ENCODE measurements at places on chromosomes 13 and 19.

- H3K36me3 ChIP-seq: peaks cover 22% of the 10 kb centered on the region
- H3K27me3 ChIP-seq: no peaks in the 10 kb centered on the region
- H3K4me3 ChIP-seq: peak overlapping the region; percentile 86
- H3K27ac ChIP-seq: peak overlapping the region; percentile 71
- H3K4me1 ChIP-seq: peaks cover 33% of the 10 kb centered on the region
Observed at GRCh38 chr19:17419154-17419620, 660 bp upstream of the MVB12A start.

DNA sequence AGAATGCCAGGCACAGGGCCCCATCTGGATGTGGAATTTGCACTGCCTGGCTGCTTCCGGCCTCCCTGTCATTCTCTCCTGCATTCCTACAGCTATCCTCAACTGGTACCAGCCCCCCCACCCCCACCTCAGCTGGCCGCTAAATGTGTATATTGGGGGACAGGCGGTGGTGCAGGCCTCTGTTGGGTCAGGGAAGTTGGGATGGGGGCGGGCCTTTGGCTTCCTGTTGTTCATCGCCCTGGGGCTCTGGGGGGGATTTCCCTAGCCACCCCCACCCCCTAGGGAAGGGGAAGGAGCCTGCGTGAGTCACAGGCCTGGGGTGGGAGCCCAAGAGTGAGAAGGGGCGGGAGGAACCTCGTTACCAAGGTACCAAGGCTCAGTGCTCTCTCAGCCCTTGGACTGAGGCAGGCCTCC lies 10.6 kb downstream of the POU2F2 start:
- H3K4me1 ChIP-seq: peaks cover 7% of the 10 kb centered on the region
- no peak overlapping the region for H3K4me3 ChIP-seq
- DNase-seq: peak; percentile 46
- H3K27ac ChIP-seq: peak overlapping the region; percentile 42
- H3K36me3 ChIP-seq: no peaks in the 10 kb centered on the region

DNA sequence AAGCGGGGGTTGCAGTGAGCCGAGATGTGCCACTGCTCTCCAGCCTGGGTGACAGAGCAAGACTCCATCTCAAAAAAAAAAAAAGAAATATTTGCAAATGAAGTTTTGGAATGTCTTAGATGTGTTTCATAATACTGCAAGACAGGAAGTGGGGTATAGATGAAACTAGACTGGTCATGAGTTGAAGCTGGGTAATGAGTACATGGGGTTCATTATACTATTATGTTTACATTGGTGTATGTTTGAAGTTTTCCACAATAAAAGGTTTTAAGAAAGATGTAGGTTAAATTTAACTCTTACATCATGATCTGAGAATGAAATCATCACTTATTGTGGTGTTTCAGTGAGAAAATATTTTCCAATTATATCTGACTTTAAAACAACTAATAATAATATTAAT lies 19.0 kb downstream of the FNDC3A start:
- no peak for DNase-seq
- H3K27ac ChIP-seq: no peak overlapping the region
- H3K4me3 ChIP-seq: no peak overlapping the region
- H3K27me3 ChIP-seq: no peaks in the 10 kb centered on the region
- peaks cover 6% of the 10 kb centered on the region for H3K4me1 ChIP-seq

DNA sequence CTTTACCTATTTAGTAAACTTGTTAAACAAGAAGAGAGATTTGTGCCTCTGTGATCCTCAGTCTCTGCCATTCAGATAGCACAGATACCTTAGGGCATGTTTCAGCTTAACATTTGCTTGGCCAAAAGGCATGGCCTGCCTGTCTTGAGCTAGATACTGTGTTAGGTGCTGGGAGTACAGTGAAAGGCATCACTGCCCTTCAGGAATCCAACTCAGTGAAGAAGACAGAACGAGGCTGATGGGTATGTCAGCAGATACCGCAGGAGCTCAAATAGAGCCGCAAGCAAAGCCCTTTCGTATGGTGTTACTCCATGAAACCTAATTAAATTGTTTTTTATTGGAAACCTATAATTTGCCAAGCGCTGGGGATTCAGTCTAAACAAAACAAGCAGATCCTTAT lies 12.9 kb downstream of the ZNF507 start:
- no peak for DNase-seq
- no peak overlapping the region for H3K4me3 ChIP-seq
- peaks cover 90% of the 10 kb centered on the region for H3K36me3 ChIP-seq
- H3K4me1 ChIP-seq: peaks cover 50% of the 10 kb centered on the region
- H3K27ac ChIP-seq: no peak overlapping the region

- no peaks in the 10 kb centered on the region for H3K27me3 ChIP-seq
- no peaks in the 10 kb centered on the region for H3K36me3 ChIP-seq
- H3K27ac ChIP-seq: no peak overlapping the region
- no peaks in the 10 kb centered on the region for H3K4me1 ChIP-seq
Observed at GRCh38 chr13:99028890-99029289, 51.0 kb upstream of the DOCK9 start.

DNA sequence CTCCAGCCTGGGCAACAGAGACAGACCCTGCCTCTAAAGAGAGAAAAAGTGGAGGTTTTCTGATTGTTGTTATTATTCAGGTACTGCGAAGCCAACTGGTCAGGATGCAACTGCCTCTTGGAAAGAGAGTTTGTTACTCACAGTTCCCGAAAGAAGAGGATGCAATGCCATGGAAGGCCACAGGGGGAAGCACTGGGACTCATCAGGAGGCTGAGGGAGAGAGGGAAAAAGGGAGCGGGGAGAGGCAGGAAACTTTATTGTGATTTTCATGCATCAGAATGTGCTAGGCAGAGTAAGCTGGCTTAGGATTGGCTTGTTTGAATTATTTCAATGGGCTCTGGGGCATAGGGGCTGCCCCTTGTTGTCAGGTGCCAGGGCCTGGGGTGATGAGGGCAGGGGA lies 27.6 kb downstream of the MYO9B start:
- H3K4me3 ChIP-seq: no peak overlapping the region
- peak; percentile 34 for DNase-seq
- H3K27me3 ChIP-seq: no peaks in the 10 kb centered on the region
- H3K27ac ChIP-seq: no peak overlapping the region
- H3K4me1 ChIP-seq: peaks cover 29% of the 10 kb centered on the region

GRCh38 chr13:43153436-43154090 lies 130.2 kb downstream of the DNAJC15 start:
- DNase-seq: no peak
- H3K27ac ChIP-seq: no peak overlapping the region
- no peaks in the 10 kb centered on the region for H3K4me1 ChIP-seq
- H3K4me3 ChIP-seq: no peak overlapping the region
- H3K27me3 ChIP-seq: no peaks in the 10 kb centered on the region

DNA sequence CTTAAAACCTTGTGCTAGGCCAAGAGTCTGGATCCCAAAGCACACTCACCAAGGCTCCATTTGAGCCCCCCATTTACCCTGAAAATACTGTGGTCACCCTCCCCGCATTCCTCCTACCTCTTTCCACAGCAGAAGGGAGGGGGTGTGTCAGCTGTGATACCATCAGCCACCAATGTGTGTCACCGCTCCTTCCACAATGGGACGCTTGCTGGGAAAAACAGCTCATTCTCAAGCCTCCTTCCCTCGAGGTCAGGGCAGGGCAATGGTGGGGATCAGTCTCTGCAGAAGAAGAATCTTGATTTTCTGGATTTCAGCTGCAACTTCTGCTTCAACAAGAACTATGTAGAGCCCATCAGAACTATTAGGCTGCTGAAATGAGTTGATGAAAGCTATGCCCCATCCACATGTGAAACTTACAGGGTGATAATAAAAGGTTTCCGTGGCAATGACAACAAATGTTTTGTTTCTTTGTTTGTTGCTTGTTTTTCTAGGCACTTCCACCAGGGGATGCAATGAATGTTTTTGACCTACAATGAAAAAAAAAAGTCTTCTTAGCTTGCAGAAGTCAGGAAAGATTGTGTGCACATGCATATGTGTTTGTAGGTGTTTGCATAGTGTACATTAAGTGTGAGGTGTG lies 26.4 kb upstream of the ZNF507 start:
- no peaks in the 10 kb centered on the region for H3K4me1 ChIP-seq
- H3K36me3 ChIP-seq: no peaks in the 10 kb centered on the region
- no peaks in the 10 kb centered on the region for H3K27me3 ChIP-seq
- H3K4me3 ChIP-seq: no peak overlapping the region

- no peak for DNase-seq
- no peak overlapping the region for H3K27ac ChIP-seq
- H3K4me3 ChIP-seq: no peak overlapping the region
- no peaks in the 10 kb centered on the region for H3K36me3 ChIP-seq
- H3K4me1 ChIP-seq: peaks cover 5% of the 10 kb centered on the region
Observed at GRCh38 chr13:97019236-97019635, 25.0 kb upstream of the OXGR1 start.

DNA sequence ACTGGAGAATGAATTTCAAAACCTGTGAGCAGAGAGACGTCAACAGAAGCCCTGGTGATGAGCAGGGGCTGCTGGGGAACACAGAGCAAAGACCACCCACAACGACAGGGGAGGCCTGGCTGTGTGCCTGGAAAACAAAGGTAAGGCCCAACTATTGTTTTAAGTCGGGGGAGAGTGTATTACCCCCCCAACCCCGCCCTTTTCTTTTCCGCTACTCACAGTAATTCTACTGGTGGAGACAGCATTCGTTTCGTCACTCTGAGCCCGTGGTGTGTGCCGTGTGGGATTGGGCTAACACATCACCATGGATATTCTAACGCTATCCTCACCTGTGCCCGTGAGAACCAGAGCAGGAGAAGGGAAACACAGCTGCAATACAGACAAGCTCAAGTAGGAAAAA lies 18.6 kb upstream of the ADPRHL1 start:
- peaks cover 83% of the 10 kb centered on the region for H3K36me3 ChIP-seq
- H3K4me3 ChIP-seq: no peak overlapping the region
- H3K27ac ChIP-seq: no peak overlapping the region
- H3K27me3 ChIP-seq: no peaks in the 10 kb centered on the region
- no peaks in the 10 kb centered on the region for H3K4me1 ChIP-seq

- no peak overlapping the region for H3K4me3 ChIP-seq
- H3K27ac ChIP-seq: no peak overlapping the region
- H3K36me3 ChIP-seq: no peaks in the 10 kb centered on the region
- DNase-seq: peak; percentile 37
Observed at GRCh38 chr19:28377077-28377476, 835.9 kb downstream of the UQCRFS1 start.
